ENCODE measurements at places on chromosomes 3 and 15. TPM values are rescaled to one million over a fixed set of nuclear protein-coding genes. Genes with fewer than 3 reads are reported as not detected.

GRCh38 chr3:76138921-76139320, 353.6 kb upstream of the ZNF717 start:
- no peaks in the 10 kb centered on the region for H3K27me3 ChIP-seq
- no peak overlapping the region for H3K4me3 ChIP-seq
- H3K4me1 ChIP-seq = no peaks in the 10 kb centered on the region
- no peak overlapping the region for H3K27ac ChIP-seq
- DNase-seq = no peak
- no peaks in the 10 kb centered on the region for H3K36me3 ChIP-seq

Gene LRRC34
- 5.9 TPM for total RNA-seq

Gene CHRNA3
- total RNA-seq = not detected

DNA sequence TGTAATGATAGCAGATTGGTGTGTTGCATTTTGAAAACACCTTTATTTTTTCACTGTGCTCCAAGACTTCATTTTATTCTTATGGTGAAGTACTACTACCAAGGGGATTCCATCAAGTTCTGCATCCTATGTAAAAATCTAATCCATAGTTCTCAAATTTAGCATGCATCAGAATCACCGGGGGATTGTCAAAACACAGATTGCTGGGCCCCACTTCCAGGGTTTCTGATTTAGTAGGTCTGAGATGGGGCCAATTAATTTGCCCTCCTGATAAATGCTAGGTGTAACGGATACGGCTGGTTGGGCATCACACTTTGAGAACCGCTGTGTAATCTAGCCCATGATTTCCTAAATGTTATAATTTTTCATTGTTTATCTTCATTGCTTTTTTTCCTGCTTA, 692 bp downstream of the ZWILCH start:
- H3K27me3 ChIP-seq = no peaks in the 10 kb centered on the region
- H3K4me3 ChIP-seq = no peak overlapping the region
- H3K36me3 ChIP-seq = no peaks in the 10 kb centered on the region
- no peak for DNase-seq

Gene CCR1
- total RNA-seq = 13.9 TPM

DNA sequence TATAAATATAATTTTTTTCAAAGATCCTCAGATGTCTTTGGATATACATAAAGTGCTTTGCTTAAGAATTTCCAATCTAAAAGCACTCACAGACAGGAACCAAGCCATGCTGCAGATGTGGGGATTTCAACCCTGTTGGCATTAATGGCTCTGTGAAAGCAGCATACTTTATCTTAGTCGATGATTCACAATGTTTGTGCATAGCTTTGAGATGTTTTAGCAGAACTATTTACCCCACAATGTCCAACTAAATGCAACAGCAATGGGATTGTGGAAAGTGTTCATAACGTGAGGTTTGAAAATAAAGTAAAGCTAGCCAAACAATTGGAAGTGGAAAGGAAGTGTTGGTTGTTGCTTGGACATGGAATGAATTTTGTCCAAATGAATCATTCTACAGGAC, 371.4 kb downstream of the SOX2 start:
- no peak overlapping the region for H3K27ac ChIP-seq
- H3K4me1 ChIP-seq = no peaks in the 10 kb centered on the region
- H3K4me3 ChIP-seq = no peak overlapping the region
- DNase-seq = no peak

All from aorta (tissue), 5 donors.